ENCODE measurements at places on chromosomes 13 and 19. TPM values are rescaled to one million over a fixed set of nuclear protein-coding genes. Genes with fewer than 3 reads are reported as not detected.

Gene ADGRE3
- not detected for total RNA-seq

Gene TMEM147
- total RNA-seq: 52.1 TPM

Gene EDDM13
- total RNA-seq: 1.8 TPM

Gene ZSCAN5A
- total RNA-seq: 8.2 TPM

DNA sequence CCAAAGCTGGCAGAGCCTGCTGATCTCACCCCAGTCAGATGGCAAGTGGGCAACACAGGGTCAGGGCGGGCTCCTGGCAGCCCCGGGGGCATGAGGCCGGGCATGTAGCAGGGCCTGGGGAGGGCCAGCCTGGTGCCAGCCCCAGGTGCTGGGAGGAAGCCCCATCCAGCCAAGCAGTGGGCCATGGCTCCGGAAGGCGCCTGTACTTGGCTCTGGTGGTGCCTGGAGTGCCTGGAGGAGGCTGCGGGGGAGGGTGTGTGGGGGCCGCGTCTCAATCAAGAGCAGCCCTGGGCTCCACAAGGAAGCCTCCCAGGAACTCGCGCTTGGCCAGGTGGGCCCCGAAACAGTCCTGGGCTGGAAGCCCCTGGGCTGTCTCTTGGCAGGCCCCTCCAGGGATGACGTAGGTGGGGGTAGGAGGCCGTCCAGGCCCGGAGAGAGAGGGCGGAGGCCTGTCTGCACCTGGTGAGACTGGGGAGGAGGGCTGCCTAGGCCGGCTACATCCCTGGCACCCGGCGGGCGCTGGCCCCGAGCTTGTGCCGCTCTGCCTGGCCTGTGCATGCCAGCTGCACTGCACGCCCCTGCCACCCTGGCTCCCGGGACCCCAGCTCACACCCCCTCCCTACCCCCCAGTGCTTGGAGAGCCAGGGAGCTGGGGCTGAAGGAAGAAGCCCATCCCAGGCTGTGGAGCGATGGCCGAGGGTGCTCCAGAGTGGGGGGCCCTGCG is 45.9 kb downstream of the COMP start:
- DNase-seq: no peak

- DNase-seq: no peak
Measured at GRCh38 chr19:33397536-33398360, 24.2 kb downstream of the CEBPG start.

- no peak for DNase-seq
Measured at GRCh38 chr19:38417544-38418506, 8.2 kb downstream of the RASGRP4 start.

DNA sequence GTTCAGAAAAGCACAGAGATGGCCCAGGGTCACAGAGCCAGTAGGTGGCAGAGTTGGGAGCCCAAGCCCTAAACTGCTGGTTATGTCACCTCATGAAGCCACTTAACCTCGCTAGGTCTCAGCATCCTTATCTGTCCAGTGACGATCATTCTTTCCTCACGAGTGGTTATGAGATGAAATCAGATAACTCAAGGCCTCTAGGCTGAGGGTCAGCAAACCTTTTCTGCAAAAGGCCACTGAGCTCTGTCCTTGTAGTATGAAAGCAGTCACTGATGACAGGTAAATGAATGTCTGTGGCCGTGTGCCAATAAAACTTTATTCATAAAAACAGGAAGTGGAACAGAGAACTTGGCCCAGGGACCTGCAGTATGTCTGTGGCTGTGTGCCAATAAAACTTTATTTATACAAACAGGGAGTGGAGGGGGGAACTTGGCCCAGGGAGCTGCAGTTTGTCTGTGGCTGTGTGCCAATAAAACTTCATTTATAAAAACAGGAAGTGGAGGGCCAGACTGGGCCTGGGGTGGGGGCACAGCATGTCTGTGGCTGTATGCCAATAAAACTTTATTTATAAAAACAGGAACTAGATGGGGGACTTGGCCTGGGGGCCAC is 71.2 kb downstream of the GNG7 start:
- no peak for DNase-seq

- DNase-seq: peak; percentile 47
Measured at GRCh38 chr19:34482380-34483250, 1.1 kb downstream of the WTIP start.

GRCh38 chr19:36136964-36137686 is 2.7 kb upstream of the CAPNS1 start:
- peak; percentile 58 for DNase-seq

- no peak for DNase-seq
Measured at GRCh38 chr13:30442926-30443325, 20.6 kb downstream of the UBE2L5 start.

DNA sequence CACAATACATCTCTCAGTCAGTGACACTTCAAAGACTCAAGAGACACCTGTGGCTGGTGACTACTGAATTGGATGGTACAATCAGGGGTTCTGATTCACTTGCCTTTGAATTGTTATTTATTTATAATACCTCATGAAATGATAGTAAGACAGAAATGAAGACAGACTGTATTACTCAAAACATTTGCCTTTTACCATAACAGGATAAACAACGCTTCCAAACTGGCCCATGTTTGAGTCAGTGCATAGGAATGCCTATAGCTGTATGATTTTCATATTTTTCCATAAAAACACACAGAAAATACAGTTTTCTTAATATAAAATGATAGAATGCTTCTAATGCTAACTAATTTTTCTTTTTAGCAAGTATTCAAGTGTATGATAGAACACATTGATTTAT is 59.5 kb upstream of the FGF14 start:
- DNase-seq: no peak

- DNase-seq: no peak
Measured at GRCh38 chr19:48466561-48467325, 2.4 kb upstream of the CYTH2 start.

GRCh38 chr19:6616011-6616410 is 25.1 kb upstream of the CD70 start:
- DNase-seq: no peak

- no peak for DNase-seq
Measured at GRCh38 chr13:46688306-46688705, 108.7 kb downstream of the ESD start.
